ENCODE measurements at places on chromosomes 16 and 17.

DNA sequence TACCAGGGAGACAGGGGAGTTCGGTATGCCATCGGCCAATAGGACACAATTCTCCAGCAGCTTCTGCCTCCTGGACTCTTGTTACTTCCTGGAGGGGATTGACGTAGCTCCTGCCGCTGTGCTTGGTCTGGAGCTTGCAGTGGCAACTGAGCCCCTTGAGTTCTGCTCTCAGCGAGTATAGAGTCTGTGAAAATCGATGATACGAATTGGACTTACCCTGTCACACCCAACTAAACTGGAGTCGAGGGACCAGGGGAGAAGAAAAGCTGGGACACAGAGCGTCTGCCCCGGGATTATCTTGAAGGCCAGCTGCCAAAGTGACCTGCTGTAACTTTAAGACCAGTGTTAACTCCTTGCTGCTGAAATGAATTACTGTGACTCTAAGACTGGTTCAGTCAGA is 22.2 kb downstream of the SEC14L1 start:
- H3K27me3 ChIP-seq: no peaks in the 10 kb centered on the region
- H3K4me1 ChIP-seq: peaks cover 44% of the 10 kb centered on the region

DNA sequence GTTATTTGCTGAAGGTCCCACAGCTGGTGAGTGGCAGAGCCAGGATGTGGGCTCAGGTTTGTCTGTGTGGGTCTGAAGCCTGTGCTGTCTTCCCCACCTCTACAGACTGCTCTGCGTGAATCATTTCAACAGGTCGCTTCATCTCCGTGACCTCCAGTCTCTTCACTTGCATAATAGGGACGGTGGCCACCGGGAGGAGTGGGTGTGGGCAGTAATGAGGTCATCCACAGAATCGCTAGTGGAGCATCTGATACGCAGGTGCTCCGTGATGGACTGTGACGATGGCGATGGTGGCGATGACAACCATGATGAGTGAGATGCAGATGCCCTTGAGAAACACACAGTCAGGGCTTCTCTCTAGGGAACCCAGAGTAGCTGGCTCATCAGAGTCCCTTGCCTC is 120.2 kb downstream of the RAP1GAP2 start:
- H3K27ac ChIP-seq: no peak overlapping the region
- no peaks in the 10 kb centered on the region for H3K27me3 ChIP-seq
- H3K4me1 ChIP-seq: no peaks in the 10 kb centered on the region
- DNase-seq: no peak
- H3K4me3 ChIP-seq: no peak overlapping the region

- H3K27me3 ChIP-seq: no peaks in the 10 kb centered on the region
- H3K4me3 ChIP-seq: no peak overlapping the region
- no peaks in the 10 kb centered on the region for H3K4me1 ChIP-seq
- no peaks in the 10 kb centered on the region for H3K36me3 ChIP-seq
Measured at GRCh38 chr16:29007730-29008593, 23.1 kb downstream of the LAT start.

GRCh38 chr16:23310217-23310616 is 8.1 kb downstream of the SCNN1B start:
- H3K4me1 ChIP-seq: no peaks in the 10 kb centered on the region
- no peak for DNase-seq
- H3K4me3 ChIP-seq: no peak overlapping the region
- H3K27ac ChIP-seq: no peak overlapping the region

DNA sequence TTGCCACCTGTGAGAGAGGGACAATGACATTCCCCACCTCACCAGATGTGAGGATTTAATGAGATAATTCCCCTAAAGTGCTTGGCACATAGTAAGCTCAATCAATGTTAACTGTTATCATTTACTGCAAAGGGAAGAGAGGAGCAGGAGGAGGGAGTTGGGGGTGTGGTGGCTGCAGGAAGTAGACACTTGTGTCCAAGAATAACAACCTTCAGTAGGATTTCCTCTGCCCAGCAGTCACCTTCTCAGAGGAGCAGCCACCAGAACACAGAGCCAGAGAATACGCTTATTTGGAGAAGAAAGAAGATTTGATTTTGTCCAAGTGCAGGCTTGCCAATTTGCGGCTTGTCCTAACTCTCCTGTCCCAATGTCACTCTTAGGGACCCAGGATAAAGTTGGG is 10.2 kb downstream of the CBX4 start:
- H3K4me3 ChIP-seq: no peak overlapping the region
- no peaks in the 10 kb centered on the region for H3K27me3 ChIP-seq
- peaks cover 2% of the 10 kb centered on the region for H3K36me3 ChIP-seq

GRCh38 chr16:75279305-75279704 is 27.9 kb upstream of the BCAR1 start:
- DNase-seq: no peak
- no peak overlapping the region for H3K27ac ChIP-seq
- H3K27me3 ChIP-seq: no peaks in the 10 kb centered on the region
- H3K36me3 ChIP-seq: no peaks in the 10 kb centered on the region

GRCh38 chr16:5479926-5480325 is 382.3 kb upstream of the EEF2KMT start:
- H3K4me3 ChIP-seq: no peak overlapping the region
- H3K27me3 ChIP-seq: peaks cover 5% of the 10 kb centered on the region
- H3K36me3 ChIP-seq: no peaks in the 10 kb centered on the region
- peak; percentile 11 for DNase-seq
- H3K4me1 ChIP-seq: no peaks in the 10 kb centered on the region

GRCh38 chr16:2946649-2947048 is 17.4 kb upstream of the KREMEN2 start:
- H3K27ac ChIP-seq: no peak overlapping the region
- DNase-seq: no peak
- no peak overlapping the region for H3K4me3 ChIP-seq
- no peaks in the 10 kb centered on the region for H3K4me1 ChIP-seq
- H3K27me3 ChIP-seq: no peaks in the 10 kb centered on the region

- DNase-seq: no peak
- H3K4me3 ChIP-seq: no peak overlapping the region
Measured at GRCh38 chr17:61233991-61234750, 165.5 kb upstream of the TBX2 start.

GRCh38 chr16:9818702-9819101 is 363.5 kb downstream of the GRIN2A start:
- DNase-seq: no peak
- H3K27me3 ChIP-seq: no peaks in the 10 kb centered on the region
- no peaks in the 10 kb centered on the region for H3K4me1 ChIP-seq

- no peak for DNase-seq
- no peaks in the 10 kb centered on the region for H3K27me3 ChIP-seq
- H3K4me3 ChIP-seq: peak overlapping the region; percentile 82
- H3K4me1 ChIP-seq: peaks cover 10% of the 10 kb centered on the region
- H3K27ac ChIP-seq: peak overlapping the region; percentile 27
Measured at GRCh38 chr16:30660424-30661261, 2.4 kb downstream of the FBRS start.

- H3K36me3 ChIP-seq: no peaks in the 10 kb centered on the region
- DNase-seq: no peak
- peaks cover 5% of the 10 kb centered on the region for H3K4me1 ChIP-seq
- H3K4me3 ChIP-seq: no peak overlapping the region
Measured at GRCh38 chr16:73483934-73484711, 436.2 kb upstream of the ZFHX3 start.

DNA sequence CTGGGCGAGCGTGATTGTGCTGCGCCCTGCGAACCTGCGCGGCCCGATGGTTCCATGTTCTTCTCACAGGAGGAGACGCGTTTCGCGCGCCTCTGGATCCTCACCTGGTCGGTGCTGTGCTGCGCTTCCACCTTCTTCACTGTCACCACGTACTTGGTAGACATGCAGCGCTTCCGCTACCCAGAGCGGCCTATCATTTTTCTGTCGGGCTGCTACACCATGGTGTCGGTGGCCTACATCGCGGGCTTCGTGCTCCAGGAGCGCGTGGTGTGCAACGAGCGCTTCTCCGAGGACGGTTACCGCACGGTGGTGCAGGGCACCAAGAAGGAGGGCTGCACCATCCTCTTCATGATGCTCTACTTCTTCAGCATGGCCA is 1.0 kb downstream of the FZD2 start:
- DNase-seq: no peak
- peaks cover 12% of the 10 kb centered on the region for H3K4me1 ChIP-seq
- H3K4me3 ChIP-seq: no peak overlapping the region
- no peak overlapping the region for H3K27ac ChIP-seq
- no peaks in the 10 kb centered on the region for H3K36me3 ChIP-seq
- no peaks in the 10 kb centered on the region for H3K27me3 ChIP-seq

DNA sequence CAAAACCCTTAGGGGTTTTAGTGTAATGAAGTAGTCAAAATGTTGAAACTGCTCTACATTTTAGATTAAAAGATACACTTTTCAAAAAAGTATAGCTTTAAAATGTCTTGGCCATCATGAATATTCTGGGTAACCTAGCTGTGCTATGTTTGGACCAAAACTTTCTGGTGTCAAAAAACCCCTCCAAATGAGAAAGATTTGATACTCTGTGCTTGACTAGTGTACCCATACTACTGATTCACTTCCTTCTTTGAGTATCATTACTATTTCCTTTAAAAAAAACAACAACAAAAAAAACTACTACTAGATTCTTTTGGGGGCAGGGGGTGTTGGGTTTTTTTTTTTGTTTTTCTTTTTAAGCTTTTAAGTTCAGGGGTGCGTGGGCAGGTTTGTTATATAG is 37.3 kb downstream of the PTRH2 start:
- no peak overlapping the region for H3K27ac ChIP-seq
- H3K4me1 ChIP-seq: no peaks in the 10 kb centered on the region
- no peaks in the 10 kb centered on the region for H3K27me3 ChIP-seq
- H3K4me3 ChIP-seq: no peak overlapping the region

- no peaks in the 10 kb centered on the region for H3K27me3 ChIP-seq
- H3K4me1 ChIP-seq: no peaks in the 10 kb centered on the region
- no peak overlapping the region for H3K4me3 ChIP-seq
- H3K36me3 ChIP-seq: no peaks in the 10 kb centered on the region
- peak; percentile 3 for DNase-seq
- H3K27ac ChIP-seq: no peak overlapping the region
Measured at GRCh38 chr16:27169511-27170071, 33.7 kb upstream of the KDM8 start.

- no peaks in the 10 kb centered on the region for H3K27me3 ChIP-seq
- H3K36me3 ChIP-seq: no peaks in the 10 kb centered on the region
- H3K4me3 ChIP-seq: no peak overlapping the region
- DNase-seq: no peak
Measured at GRCh38 chr16:8727857-8728618, 53.6 kb downstream of the ABAT start.

GRCh38 chr17:3507869-3508268 is 32.1 kb downstream of the ASPA start:
- H3K4me1 ChIP-seq: peaks cover 14% of the 10 kb centered on the region
- no peak overlapping the region for H3K4me3 ChIP-seq
- H3K36me3 ChIP-seq: no peaks in the 10 kb centered on the region

- no peaks in the 10 kb centered on the region for H3K36me3 ChIP-seq
- no peaks in the 10 kb centered on the region for H3K27me3 ChIP-seq
- no peak overlapping the region for H3K27ac ChIP-seq
- H3K4me3 ChIP-seq: no peak overlapping the region
- no peak for DNase-seq
- no peaks in the 10 kb centered on the region for H3K4me1 ChIP-seq
Measured at GRCh38 chr17:41308251-41308917, 725 bp downstream of the KRTAP16-1 start.

DNA sequence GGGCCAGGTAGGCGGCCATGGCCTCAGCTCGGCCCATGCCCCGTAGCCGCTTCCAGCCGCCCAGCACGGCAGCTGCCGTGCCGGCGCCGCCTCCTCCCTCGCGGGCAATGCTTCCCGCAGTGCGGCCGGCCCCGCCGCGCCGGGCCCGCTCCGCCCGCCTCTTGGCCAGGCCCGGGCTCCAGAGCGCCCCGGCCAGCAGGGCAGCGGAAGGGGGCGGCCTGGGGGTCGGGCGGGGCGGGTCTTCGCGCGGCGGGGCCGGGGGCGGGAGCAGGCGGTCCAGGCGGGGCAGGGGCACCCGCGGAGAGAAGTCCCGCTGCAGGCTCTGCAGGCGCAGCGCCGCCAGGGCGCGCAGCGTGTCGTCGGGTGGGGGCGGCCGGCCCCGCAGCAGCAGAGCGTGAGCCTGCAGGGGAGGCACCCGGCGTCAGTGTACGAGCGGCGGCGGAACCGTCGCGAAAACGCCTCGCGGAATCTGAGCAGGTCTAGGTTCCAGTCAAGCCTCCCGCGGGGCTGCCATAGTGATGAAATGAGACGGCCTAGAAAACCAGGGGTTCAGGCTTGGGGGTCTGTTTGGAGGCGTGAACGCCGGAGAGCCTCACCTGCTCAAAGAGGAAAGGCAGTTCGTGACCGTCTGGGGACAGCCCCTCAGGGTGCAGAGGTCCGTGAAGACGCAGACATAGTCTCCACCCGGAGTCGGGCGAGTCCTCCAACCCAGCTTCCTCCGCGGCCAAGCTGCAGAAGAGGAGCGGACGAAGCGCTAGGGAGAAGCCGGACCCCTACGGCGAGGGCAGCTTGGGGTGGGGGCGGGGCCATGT is 6.6 kb downstream of the PLEKHH3 start:
- no peak overlapping the region for H3K4me3 ChIP-seq
- H3K27me3 ChIP-seq: no peaks in the 10 kb centered on the region
- peak overlapping the region; percentile 43 for H3K27ac ChIP-seq
- peaks cover 6% of the 10 kb centered on the region for H3K4me1 ChIP-seq
- DNase-seq: no peak

DNA sequence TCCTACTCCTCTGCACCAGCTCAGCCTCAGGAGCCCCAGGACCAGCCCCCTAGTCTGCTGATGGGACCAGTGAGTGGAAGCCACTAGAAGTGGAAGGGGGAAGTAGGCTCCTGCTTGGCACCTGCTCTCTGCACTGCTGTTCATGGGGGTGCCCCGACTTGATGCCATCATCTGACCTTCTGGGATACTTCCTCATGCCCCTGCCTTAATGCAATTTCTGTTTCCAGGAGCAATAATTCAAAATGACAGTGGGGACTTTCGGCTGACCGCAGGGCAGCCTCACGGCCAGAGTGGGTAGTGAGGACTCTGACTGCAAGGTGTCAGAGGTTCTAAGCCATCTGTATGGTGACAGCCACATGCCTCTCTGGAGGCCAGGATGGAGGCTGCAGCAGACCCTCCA is 196.4 kb upstream of the WSCD1 start:
- H3K27me3 ChIP-seq: no peaks in the 10 kb centered on the region
- DNase-seq: no peak
- no peaks in the 10 kb centered on the region for H3K36me3 ChIP-seq
- no peak overlapping the region for H3K4me3 ChIP-seq

DNA sequence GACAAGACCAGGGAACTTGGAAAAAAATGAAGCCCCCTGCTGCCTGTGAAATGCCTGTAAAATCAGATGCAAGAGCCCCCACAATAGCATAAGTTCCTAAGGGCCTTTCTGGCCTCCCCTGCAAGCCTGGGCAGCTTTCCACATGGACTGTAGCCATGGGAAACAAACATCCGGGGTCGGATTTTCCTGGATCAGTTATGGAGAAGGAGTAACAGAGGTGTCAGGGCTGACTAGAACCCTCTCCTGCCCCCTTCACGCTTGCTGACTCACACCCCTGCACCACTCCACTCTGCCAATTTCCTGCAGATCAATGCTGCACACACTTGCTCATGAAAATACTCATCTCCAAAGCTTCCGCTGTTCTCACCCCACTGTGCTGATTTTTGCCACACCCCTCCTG is 258.6 kb downstream of the CBLN1 start:
- peak; percentile 60 for DNase-seq
- peaks cover 13% of the 10 kb centered on the region for H3K4me1 ChIP-seq
- H3K36me3 ChIP-seq: no peaks in the 10 kb centered on the region
